ENCODE measurements at places on chromosomes 13 and 19. TPM values are rescaled to one million over a fixed set of nuclear protein-coding genes. Genes with fewer than 3 reads are reported as not detected.

The WDR62 gene
- polyA plus RNA-seq, result 5.8 TPM

GRCh38 chr13:94886191-94886590, 173.8 kb upstream of the SOX21 start:
- no peak for DNase-seq

GRCh38 chr19:825897-826644, 1.6 kb upstream of the AZU1 start:
- DNase-seq, result no peak

DNA sequence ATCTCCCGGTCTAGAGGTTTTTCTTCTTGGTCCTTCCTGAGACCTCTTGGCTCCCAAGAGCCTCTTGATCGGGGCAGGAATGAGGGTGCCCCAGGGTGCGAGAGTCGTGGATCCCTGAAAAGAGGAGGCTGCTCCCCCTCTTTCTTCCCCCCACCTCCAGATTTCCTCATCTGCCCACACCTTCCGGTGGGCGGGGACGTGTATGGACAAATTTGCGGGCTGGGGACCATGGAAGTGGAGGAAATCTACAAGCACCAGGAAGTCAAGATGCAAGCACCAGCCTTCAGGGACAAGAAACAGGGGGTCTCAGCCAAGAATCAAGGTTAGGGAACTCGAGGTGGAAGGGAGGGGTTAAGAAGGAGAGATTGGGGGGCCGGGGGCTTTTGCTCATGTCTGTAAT, at the start of gene MCEMP1:
Gene MCEMP1, plus strand, starts transcription at position 237 of the 400 bp plus-strand sequence. Its CDS starts 31 bp downstream, at position 268.
- DNase-seq, result no peak

DNA sequence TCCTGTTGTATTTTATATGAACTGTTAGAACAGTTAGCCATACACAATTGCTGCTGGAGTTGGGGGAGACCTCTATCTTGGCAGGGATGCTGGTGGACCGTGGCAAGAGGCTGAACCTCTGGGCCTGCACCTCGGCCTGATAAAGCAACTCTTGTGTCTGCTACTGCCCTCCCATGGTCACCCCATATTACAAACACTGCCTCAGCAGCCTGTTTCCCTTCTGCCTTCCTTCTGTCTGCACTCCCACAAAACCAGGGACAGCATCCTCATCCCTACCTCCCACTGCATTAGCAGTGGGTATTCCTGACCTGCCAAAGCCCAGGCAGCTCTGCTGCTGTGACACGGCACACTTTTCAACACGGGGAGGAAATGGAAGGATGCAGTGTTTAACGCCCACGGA, 456.4 kb downstream of the FGF14 start:
- no peak for DNase-seq
